Cerebellum (tissue), 4 donors: ENCODE measurements at places on chromosomes 5 and 9. TPM values are rescaled to one million over a fixed set of nuclear protein-coding genes. Genes with fewer than 3 reads are reported as not detected.

- no peak for DNase-seq
These were observed 343.4 kb downstream of the DNAH5 start for GRCh38 chr5:13601112-13601511.

Gene PPP3R2
- 0.45 TPM for total RNA-seq

DNA sequence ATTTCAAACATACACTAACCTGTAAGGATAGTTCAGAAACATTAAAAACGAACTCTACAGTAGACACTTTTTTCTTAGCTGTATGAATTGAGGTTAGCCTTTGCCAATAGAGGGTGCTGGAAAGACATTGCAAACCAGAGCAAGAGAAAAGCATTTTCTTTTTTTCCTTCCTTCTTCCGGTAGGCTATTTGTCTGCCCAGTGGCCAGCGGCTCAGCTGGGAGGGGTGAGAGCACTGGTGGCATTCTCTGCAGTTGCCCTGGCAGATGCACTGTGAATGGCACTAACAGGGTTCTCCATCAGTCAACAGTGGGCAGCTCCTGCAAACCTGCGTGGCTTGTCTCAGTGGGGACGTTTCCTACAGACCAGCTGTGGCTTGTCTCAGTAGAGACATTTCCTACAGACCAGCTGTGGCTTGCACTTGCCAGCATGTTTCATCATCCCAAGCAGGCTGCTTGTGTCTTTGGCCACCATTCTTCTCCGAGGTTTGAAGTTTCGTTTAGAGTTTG, 984.5 kb upstream of the CDH18 start:
- DNase-seq = no peak

GRCh38 chr5:142615948-142616347, 69.9 kb downstream of the FGF1 start:
- no peak for DNase-seq

GRCh38 chr9:113471566-113471965, 8.0 kb downstream of the RGS3 start:
- no peak for DNase-seq

DNA sequence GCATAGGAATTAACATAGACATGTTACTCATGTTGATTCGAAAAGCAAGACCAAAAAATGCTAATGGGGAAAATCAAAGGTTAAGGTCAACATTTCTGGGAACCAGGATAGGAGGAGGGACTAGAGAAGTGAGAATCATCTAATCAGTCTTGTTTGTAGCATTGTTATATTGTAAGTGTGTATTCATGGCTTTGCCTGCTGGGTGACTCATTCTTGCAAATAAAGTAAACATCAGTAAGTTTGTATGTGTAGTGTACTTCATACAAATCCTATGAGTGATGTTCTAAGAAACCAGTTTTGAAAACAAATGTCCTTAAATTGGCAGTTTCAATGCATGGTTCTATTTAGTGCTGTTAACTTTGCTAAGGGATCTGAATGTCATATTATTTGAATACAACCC, 79.0 kb upstream of the TMEM252 start:
- DNase-seq = no peak

DNA sequence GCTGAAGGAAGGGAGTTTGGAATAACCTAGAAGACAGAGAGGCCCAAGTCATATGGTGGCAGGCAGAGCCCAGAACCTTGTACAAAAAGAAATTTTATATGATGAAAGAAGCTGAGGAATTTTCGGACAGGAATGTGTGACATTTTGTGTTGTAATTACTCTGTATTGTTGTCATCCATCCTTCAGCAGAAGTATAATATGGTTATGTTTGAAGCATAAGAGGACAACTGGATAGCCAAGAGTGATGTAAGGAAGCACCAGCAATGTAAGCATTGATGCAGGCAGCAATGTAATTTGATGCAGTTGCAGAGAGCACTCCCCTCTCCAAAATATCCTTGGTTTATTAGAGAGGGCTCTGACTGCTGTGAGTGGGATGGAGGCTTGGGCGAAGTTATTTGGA, 19.1 kb upstream of the SNX2 start:
- DNase-seq = no peak

Gene ADAMTS13
- total RNA-seq = 2.9 TPM

DNA sequence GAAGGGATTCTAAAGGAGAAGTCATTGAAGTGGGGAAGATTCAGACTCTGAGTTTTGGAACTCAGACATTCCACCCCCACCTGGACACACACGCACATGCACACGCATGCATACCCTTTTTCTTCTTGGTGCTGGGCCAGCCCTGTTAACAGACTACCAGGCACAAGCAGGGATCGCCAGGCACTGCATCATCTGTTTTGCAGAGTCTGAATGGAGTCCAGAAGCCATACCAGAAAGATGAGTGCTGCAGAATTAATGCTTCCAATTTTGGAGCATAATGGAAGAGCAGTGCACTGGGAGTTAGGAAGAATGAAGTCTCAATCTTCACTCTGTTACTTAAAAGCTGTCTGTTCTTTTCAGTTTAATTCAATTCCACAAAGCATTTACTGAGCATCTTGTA, 95.5 kb downstream of the PDE8B start:
- DNase-seq = no peak

- no peak for DNase-seq
These were observed 562.4 kb downstream of the EBF1 start for GRCh38 chr5:158537366-158537765.
